Renal cortical epithelial cell (primary cell): ENCODE measurements at places on chromosomes 13 and 19.

DNA sequence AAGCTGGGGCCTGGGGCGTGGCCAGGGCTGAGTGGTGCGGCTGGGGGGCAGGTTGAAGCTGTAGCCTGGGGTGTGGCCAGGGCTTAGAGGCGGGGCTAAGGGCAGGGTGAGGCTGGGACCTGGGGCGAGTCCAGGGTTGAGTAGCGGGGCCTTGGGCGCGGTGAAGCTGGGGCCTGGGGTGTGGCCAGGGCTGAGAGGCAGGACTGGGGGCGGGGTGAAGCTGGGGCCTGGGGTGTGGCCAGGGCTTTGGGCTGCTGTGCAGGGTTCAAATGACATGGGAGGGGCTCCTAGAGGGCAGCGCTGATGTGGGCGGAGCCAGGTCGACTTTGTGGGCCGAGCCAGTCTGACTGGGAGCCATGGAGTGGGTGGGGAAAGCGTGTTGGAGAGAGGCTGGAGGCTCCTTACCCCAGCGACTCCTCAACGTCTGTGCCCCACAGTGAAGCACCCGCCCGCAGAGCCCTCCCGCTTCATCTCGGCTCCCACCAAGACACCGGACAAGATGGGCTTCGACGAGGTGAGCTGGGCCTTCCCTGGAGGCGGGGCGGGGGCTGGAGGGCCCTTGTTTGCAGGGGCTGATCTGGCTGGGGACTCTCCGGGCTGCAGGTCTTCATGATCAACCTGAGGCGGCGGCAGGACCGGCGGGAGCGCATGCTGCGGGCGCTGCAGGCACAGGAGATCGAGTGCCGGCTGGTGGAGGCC is 21.5 kb downstream of the COLGALT1 start:
- no peak for DNase-seq

GRCh38 chr19:825897-826644 is 1.6 kb upstream of the AZU1 start:
- DNase-seq = no peak

DNA sequence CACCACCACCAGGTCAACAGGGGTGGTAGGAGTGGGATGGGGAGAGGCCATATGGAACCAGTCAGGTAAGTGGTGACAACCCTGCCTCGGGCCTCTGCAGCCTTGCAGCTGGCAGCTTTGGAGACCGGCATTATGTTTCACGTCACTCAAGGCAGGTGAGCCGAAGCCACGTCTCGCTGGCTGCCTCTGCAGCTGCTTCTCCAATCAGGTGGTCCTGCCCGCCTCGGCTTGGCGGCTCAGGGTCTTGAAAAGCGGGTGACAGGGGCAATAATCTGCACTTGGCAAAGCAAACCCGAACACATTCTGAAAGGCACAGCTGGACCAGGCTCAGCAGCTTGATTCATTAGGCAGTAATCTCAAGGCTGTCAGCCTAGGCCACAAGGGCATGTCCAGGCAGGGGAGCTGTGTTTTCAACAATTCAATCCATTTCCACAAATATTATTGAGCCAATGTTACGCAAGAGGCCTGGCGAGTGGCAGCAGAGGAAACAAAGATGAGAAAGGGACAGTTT is 77.4 kb upstream of the PCDH8 start:
- DNase-seq = no peak

- peak; percentile 92 for DNase-seq
Observed at GRCh38 chr19:38387550-38388348, at the start of gene GGN. Gene GGN, minus strand, starts transcription at chr19:38388034. Its CDS starts 773 bp downstream, at chr19:38387261.

- no peak for DNase-seq
Observed at GRCh38 chr19:30293051-30293785, 79.0 kb upstream of the ZNF536 start.

DNA sequence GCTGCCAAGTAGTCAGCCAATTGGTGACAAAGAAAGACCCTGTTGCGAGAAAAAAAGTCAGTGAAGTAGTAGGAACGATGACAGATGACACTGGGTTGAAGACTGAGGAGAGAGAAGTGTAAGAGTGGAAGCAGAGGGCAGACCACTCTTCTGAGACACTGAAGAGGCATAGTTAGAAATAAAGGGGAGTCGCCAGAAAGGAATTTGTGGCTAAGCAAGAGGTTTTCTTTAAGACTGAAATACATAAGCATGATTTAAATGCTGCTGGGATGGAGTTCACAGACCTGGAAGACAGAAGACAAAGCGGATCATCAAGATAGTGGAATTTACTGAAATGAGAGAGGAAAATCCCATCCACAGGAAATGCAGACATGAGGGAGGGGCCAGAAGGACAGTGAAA is 56.2 kb upstream of the USPL1 start:
- no peak for DNase-seq

DNA sequence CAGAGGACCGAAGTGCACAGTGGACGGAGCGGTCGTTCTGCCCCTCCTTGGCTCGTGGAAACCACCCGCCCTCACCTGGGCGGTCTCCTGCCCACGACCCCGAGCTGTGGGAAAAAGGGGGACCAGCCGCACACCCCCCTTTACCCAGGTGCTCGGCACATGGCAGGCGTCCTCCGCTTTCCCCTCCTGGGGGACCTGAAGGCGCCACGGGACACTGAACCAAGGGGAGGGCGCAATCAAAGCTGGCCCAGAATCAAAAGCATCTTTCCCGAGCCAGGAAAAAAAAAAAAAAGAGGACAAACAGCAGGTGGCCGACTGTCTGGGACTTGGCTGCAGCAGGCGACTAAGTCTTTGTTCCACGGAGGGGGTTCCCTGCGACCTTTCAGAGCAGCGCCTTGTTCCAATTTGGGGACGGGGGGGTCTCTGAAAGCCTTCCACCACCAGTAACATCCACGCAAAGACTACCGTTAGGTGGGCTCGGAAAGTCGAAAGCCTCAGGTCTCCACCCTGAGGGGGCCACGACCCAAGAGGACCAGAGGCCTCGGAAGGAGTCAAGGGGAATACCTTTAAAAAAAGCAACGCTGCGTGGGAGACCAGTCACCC is 1.1 kb downstream of the MBD3 start:
- no peak for DNase-seq

- no peak for DNase-seq
Observed at GRCh38 chr19:1986357-1987162, 29.0 kb downstream of the BTBD2 start.

DNA sequence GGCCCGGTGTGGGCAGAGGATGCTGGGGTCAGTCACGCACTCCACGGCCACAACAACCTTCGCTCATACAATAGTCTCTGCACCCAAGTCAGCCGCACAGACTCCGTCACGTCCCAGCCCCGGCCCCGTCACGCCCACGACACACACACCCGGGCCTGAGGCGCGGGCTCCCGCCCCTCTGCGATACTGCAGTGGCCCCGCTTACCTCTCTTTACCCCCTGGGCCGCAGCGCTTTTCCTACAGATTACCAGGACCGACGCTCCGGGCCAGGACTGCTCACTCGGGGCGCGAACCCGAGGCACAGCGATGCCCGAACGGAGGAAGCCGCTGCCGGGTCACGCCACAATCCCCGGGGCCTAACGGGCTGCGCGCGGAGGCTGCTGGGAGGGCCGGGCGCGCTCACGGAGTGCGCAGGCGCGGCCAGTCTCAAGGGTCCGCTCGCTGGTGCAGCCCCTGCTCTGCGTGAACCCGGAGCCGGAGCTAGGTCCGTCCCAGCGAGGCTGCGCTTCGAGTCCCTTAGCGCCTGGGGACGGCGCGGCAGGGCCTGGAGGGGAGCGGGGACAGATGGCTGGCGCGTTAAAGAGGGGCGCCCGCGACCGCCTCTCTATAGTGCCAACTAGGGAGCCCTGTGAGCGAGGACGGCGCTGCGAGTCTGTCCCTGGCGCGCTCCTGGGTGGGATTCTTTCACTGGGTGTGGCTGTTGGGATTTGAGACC is at the start of gene ZFP82:
TSS of gene ZFP82 (minus strand) at position 358 of the 715 bp plus-strand sequence. CDS start 8,855 bp downstream, outside the sequence.
- peak; percentile 37 for DNase-seq

GRCh38 chr13:99035715-99036114 is 57.9 kb upstream of the DOCK9 start:
- no peak for DNase-seq

- no peak for DNase-seq
Observed at GRCh38 chr19:10701955-10702525, 801 bp downstream of the QTRT1 start.

DNA sequence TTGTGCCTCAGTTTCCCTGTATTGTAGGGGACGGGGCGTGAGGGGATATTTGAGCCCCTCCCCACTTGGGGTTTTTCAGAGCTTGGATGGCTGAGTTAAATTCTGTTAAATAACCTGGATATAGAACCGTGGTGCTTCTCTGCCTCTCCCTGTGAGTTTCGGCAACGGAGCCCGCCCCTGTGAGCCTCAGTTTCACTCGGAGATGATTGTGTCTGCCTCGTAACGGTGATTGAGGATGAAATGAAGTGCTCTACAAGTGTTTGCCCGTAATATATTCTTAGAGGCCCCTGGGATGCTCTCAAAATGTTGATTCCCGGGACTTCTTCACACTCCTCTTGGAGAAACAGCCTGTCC is 509 bp downstream of the KXD1 start:
- DNase-seq = no peak

GRCh38 chr19:51093510-51094345 is 11.0 kb upstream of the KLK14 start:
- DNase-seq = no peak

GRCh38 chr19:46614114-46614722 is 10.7 kb downstream of the PTGIR start:
- peak; percentile 54 for DNase-seq

DNA sequence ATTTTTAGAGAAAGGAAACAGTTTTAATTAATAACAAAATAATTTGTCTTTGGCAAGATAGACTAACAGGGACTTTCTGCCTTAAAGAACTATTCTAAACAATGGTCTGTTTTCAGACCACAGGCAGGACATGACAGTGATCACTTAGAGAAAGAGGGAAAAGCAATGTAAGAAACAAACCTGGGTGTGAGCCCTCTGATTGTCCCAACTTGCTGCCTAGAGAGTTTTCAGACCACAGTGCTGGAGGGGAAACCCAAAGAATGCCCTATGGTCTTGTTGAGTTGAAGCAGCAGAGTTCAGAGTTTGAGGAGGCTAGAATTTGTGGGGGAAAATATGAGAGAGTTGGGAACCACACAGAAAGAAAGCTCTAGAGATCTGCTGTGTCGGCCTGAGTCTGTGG is 38.1 kb downstream of the DGKH start:
- DNase-seq = no peak

GRCh38 chr19:30598688-30599087 is 226.5 kb downstream of the ZNF536 start:
- DNase-seq = no peak

- no peak for DNase-seq
Observed at GRCh38 chr19:34393031-34393430, 11.2 kb upstream of the PDCD2L start.

DNA sequence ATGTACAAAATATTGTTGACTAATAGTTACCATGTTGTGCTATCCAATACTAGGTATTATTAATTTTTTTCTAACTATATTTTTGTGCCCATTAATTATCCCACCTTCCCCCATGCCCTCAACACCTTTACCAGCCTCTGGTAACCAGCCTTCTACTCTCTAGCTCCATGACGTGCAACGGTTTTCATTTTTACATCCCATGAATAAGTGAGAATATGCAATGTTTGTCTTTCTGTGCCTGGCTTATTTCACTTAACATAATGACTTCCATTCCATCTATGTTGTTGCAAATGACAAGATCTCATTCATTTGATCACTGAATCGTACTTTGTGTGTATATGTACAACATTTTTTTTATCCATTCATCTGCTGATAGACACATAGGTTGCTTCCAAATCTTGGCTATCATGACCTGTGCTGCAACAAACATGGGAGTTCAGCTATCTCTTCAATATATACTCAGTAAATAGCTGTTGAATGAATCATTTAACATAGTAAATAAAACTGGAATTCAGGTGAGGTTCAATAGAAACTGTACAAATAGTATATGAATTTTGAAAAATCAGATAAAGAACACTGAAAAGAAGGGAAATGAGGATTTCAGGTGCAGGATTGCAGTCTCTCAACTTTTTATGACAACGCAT is 509.0 kb upstream of the MIR17HG start:
- no peak for DNase-seq

- no peak for DNase-seq
Observed at GRCh38 chr19:10422046-10422461, 1.7 kb downstream of the PDE4A start.

GRCh38 chr13:46961719-46962118 is 64.9 kb upstream of the HTR2A start:
- peak; percentile 86 for DNase-seq

GRCh38 chr13:30808600-30808999 is 73.3 kb downstream of the ALOX5AP start:
- DNase-seq = no peak

DNA sequence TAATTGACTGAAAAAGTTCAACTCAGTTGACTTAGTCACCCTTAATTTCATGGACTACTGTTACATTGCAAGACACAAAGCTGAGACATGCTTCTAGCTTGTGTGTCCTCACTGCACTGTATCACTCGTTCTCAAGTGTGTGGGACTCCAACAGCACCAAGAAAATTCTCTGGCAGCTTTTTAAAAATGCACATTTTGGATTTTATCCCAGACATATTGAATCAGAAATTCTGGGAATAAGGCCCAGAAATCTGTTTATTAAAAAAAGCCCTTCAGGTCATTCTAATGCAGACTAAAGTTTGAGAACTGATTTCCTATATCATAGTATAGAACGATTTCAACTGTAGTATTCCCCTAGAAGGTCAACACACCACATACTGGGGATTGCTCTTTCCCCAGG is 1485.3 kb downstream of the PCDH9 start:
- DNase-seq = no peak

GRCh38 chr13:48411147-48411794 is 1.6 kb downstream of the LPAR6 start:
- no peak for DNase-seq

DNA sequence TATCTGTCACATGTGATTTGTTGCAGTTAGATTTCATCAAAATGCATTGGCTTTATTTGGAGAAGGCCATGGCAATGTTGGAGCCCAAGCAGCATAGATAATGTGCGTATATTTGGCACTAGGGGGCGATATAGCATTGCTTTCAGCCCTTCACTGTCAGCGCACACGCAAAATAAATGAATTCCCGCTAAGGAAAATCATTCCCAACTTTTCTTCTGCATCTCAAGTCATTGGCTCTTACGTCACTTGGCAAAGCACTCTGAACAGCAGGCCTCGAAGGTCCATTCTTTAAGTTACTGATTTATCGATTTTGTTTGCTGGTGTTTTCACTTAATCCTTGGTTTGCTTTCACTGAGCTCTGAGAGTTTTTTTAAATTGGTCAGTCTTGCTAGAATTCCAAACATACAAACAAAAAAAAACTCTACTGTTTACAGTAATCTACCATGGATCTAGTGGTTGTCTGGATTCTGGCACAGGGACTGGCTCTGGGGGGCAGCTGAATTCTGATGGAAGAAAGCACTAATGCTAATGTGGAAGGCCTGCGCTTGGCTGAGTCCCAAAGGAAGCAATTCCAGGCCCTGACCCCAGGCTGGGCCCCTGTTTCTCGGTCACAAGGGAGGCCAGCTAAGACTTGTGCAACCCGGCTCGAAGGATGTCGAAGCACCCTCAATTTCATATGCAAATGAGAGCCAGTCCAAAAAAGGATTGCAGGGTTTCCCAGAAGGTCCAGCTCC is 97.7 kb upstream of the IPO5 start:
- DNase-seq = peak; percentile 90

DNA sequence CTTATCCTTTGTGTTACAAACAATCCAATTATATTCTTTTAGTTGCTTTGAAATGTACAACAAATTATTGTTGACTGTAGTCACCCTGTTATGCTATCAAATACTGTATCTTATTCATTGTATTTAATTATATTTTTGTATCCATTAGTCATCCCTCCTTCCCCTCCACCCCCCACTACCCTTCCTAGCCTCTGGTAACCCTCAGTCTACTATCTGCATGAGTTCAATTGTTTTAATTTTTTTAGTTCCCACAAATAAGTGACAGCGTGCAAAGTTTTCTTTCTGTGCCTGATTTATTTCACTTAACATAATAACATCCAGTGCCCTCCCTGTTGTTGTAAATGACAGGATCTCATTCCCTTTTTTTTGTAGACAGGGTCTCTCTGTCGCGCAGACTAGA is 4.5 kb downstream of the SAE1 start:
- no peak for DNase-seq
